Stimulated activated CD8-positive, alpha-beta memory T cell treated with anti-CD3 and anti-CD28 coated beads, Interleukin-2, amount 100 ng/mL, for 48 hours (primary cell): ENCODE measurements at places on chromosomes 7 and 10.

DNA sequence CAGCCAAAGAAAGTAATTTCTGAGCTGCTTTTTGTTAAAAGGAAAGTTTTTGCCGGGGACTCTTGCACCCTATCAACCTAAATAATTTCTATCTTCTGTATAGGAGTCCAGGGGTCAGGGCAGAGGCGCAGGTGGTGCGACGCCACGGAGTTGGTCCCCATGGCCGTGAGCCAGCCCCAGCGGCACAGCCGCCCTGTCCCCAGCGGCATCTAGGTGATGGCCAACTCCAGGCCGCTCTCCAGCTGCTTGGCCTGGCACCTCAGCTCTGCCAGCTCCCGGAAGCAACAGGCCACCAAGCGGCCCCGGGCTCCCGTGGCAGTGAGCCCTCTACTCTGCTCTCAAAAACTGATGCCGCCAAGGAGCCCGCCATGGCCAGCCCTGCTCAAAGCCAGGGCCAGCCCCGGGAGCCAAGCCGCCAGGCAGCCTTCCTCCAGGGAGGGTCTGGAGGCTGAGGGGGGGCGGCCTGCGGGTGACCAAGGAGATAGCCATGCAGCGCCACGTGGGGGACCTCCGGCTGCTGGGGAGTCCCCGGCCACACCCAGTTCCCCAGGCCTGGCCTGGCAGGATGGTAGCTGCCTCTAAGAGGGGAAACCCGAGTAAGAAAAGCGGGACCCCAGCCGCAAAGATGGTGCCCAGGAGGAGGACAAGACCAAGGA is 22.8 kb upstream of the LANCL2 start:
- no peak for DNase-seq

- no peak for DNase-seq
These were observed 56.4 kb downstream of the BBS9 start for GRCh38 chr7:33185786-33186185.

GRCh38 chr10:88791924-88792323 is 10.6 kb upstream of the LIPM start:
- no peak for DNase-seq

GRCh38 chr10:53664282-53665019 is 891.9 kb upstream of the MBL2 start:
- DNase-seq: no peak

GRCh38 chr10:122462533-122463465 is 1.4 kb downstream of the HTRA1 start:
- DNase-seq: no peak

DNA sequence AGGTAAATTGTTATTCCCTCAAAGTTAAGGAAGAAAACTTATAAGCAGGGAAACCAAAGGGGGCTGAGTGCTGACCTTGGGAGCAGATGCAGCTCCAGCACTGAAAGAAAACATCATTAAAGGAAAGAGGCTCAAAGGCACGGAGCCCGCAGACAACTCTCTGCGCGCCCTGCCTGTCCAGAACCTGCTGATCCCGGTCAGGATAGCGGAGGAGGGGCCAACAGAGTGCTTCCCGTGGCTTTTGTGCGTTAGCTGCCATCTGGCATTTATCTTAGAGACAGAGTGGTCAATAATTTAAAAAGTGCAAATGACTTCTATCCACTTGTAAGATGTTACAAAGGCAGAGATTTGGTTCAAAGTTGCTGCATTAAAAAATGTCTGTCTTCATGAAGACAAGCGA is 162.1 kb downstream of the FANK1 start:
- no peak for DNase-seq

GRCh38 chr10:121831777-121832176 is 96.1 kb downstream of the ATE1 start:
- DNase-seq: no peak

GRCh38 chr7:120539321-120539720 is 266.3 kb downstream of the KCND2 start:
- DNase-seq: no peak

DNA sequence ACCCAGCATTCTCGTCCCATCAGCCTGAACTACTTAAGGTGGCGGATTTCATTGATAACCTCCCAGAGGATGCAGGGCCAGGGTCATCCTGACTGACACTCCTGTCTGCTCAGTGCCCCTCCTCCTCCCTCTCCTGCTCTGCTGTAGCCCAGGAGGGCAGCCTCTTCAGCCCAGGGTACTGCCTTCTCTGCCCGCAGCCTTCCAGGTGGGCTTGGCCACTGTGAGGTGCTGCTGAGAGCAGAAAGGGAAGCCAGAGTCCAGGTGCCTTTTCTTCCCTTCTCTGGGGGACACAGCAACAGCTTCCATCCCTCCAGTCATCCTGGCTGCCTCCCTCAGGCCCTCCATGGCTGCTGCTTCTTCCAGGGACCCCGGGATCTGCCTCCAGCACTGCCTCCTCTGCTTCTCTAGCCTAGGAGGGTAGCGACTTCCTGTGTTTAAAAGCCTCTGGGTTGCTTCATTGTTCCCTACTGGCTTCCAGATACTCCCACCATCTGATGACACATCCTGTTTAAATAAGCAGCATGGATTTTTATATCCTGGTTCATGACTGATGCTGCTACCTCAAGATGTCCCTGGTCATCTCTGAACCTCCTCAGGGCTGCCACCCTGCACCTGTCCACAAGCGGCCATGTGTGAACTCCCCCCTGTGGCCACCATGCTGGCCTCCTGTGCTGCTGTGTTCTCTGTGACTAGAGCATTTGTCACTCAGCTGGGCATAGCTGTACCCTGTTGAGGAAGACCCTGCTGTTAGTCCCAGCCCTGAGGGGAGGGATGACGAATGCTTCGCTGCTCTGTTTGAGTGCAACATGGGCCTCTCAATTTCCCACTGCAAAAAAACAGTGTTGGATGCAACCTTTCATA is 55.8 kb downstream of the AKR1C4 start:
- no peak for DNase-seq

DNA sequence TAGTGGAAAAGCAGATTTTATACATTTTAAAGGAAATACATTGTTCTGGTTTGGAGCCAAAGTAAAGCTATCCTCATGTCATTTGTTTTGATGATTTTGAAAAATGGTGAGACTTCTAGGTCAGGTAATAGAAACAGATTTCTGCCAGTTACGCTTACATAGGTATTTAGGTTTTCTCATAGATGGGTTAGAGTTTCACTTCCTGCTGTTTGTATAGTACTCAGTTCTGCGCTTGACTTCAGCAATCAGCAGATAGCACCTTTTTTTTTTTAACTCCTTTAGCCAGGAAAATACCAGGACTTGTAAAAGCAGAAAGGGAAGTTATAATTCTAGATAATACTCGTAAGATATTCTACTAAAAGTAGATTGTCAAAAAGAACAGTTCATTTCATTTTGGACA is 209.8 kb upstream of the POM121L12 start:
- DNase-seq: no peak

DNA sequence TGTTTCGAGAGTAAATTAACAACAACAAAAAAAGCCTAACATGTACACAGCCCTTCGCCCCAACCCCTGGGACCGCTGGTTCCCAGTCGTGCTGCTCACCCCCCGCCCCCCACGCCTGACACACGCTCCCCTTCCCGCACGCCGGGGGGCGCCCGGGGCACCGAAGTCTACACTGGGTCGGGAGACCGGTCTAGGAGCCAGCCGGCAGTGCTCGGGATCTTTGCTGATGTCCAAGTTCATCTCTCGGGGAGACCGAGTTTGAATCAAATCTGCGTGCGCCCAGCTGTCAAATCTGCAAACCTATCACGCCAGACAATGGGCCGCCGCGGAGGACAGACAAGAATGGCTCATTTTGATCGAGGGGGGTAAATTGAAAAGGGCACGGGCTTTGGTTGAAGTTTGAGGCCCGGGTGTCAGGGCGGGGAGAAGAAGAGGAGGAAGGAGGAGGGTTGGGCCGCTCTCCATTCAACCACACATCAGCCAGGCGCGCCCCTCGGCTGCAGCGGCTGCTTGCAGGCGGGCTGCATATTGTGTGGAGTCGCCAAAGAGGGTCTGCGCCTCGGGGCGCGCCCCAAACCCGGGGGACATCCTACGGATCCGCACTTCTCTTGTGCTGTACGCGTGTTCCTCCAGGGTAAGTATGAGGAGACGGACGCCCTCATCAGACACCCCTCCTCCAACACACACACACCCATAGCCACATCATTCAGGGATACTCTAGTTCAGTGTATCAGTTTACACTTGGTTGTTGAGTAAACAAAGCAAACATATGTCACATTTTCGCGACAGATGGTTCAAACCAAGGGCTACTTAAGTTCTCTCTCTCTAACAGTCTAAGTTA is 1.3 kb upstream of the GFRA1 start:
- DNase-seq: no peak

DNA sequence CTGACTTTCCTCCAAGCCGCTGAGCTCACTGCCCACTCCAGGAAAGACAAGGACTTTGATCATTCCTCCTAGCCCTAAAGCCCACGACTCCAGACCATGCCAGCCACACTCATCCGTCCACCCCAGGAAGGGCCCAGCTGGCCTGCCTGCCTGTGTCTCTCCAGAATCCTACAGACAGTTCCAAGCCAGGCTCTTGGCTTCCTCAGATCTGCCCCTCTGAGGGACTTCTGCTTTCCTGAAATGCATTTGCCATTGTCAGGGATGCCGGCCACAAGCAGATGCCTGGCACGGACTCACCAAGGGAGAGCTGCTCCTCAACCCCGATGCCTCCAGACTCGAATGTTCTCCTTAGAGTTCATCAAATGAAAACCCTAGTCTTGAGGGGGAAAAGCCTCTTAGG is 155.8 kb downstream of the OAT start:
- no peak for DNase-seq

- no peak for DNase-seq
These were observed 55.1 kb upstream of the AASS start for GRCh38 chr7:122199171-122199570.

GRCh38 chr7:151459726-151460473 is 20.0 kb upstream of the CRYGN start:
- no peak for DNase-seq

DNA sequence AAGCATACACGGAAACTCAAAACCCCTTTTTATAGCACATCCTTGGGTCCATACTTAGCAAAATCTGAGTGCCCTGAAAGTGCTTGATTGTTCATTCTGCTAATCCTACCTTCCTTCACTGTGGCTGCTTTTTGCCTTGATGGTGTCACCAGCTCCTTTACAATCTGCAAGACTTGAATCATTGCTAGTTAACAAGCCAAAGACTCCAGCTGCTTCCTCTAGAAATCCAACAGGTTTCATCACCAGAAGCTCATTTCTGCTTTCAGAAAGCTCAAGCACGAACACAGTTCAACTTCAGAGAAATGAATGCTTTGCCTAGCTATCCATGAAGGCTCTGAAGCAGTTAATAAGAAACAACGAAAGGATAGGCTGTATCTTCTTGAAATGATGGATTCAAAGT is 38.0 kb downstream of the USP6NL start:
- no peak for DNase-seq

- DNase-seq: no peak
These were observed 5.5 kb downstream of the RAMP3 start for GRCh38 chr7:45162943-45163691.

- DNase-seq: no peak
These were observed 185.3 kb downstream of the WDR11 start for GRCh38 chr10:121036431-121036830.

DNA sequence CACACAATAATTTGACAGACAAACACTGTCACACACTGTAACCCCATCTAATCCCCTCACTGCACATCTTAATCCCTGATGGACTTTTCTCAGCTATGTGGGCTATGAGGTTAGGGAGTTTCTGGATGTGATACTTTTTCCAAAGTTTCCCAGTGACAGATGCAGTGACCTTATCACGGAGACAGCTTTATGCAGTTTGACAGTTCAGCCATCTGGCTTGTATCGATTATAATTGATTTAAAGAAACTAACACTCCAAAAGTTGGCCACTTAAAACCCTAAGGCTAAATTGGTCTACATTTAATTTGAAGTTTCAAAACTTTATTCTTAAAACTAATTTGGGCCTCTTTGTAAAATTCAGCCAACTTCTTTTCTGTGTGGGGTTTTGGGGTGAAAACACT is 196.7 kb downstream of the SDK1 start:
- no peak for DNase-seq

GRCh38 chr10:103804871-103805270 is 50.5 kb downstream of the SH3PXD2A start:
- DNase-seq: no peak

GRCh38 chr7:91898240-91898992 is 17.9 kb upstream of the MTERF1 start:
- DNase-seq: no peak

DNA sequence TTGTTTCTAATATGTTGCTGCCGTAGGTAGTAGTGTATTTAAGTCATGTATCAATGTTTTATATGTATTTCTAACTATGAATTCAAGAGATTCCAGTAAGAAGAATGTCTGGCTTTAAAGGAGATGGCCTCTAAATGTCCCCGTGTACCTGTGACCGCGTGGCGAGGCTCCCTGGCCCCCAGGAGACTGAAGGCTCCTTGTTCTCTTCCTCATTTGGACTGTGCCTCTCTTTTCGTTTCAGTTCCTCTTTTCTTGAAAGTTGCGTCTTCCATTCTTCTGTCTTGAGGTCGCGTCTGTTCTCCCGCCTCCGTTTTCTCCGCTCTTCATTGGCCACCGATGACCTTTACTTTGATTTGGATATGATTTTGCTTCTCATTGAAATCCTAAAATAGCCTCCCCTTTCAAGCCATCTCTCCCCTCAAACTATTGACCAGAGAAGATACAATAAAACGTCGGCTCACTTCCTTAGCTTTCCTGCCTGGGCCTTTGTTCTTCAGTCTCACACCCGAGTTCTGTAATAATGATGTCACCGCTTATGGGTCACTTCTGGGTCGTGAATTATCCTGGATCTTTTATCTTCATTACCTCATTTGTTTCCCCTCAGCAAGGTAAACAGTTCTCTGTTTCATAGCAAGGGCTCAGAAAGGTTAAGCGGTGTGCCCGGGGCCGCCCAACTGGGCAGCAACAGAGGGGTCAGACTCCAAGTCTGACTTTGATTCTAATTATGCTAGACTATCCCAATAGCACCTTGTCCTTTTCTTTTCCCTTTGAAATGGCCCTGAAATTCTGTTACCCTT is 28.7 kb downstream of the WIPI2 start:
- DNase-seq: no peak

GRCh38 chr7:115007751-115008150 is 85.9 kb downstream of the MDFIC start:
- DNase-seq: no peak

- no peak for DNase-seq
These were observed 206.0 kb upstream of the MDFIC start for GRCh38 chr7:114715907-114716306.

DNA sequence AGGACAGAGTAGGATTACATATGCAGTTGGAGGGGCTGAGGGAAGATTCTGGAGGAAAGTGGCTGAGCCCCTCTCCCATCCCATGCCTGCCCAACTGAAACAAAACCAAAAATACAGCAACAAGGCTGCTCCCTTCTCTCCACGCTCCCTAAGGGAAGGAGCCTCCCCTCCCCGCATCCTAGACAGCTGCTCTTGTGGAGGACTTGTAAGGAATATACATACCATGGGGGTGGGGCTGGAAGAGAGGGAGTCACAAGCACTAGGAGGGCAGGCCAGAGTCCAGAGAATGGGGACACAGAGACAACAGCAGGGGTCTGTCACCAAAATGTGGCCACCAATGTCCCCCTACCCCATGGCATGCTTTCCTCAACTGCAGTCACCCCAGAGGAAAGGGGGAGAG is 13.2 kb downstream of the LDB1 start:
- no peak for DNase-seq
